ENCODE measurements at places on chromosomes 11 and 22.

- DNase-seq, result no peak
Measured at GRCh38 chr11:83044958-83045712, 26.6 kb downstream of the RAB30 start.

DNA sequence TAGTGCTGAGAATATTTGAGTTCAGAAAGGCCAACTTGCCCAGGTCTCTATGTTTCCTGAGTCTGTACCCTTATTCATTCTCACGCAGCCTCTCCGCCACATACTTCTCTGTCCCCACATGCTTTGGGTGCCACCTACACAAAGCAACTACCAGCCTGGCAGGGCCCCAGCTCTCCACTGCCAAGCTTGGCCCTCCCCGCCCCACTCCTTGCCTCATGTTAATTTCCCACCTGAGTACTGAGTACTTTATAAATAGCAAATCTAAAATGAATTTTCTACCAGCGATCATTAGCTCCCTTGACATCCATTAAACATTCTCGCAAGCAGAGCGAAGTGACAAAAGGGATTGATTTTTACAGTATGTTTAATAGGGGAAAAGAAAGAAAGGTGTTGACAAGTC lies 20.8 kb downstream of the NTM start:
- DNase-seq, result no peak

- DNase-seq, result no peak
Measured at GRCh38 chr11:32851251-32851650, 21.5 kb downstream of the PRRG4 start.

DNA sequence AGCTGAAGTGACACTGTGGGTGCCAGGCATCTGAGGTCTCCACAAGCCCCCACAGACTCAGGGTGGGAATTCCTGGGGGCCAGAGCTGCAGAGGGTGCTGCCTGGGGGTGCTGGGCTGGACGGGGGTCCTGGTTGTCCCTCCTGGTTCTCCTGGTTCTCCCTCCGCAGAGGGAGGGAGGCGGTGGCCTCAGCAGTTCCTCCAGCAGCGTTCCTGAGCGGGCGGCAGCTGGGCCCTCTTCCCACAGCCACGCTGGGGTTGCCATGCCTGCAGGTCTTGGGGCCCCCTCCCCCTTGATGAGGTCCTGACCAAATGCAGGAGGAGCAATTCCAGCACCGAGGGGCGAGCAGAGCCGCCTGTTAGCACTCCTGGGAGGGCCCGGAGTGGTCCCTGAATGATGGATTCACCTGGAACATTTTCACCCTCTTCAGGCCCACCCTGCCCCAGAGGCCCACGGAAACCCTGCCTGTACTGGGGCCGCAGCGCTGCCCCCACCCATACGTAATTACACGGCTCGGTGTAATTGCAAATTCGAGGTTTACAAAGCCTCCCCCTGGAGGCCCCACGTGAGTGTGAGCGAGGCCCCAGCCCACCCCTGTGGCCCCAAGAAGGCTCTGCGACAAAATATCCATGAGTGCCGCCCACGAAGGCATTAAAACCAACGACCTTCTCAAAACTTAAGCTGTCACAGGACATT lies 635 bp downstream of the C11orf21 start:
- DNase-seq, result no peak

- DNase-seq, result no peak
Measured at GRCh38 chr22:23089010-23089409, 18.7 kb downstream of the GNAZ start.

- DNase-seq, result no peak
Measured at GRCh38 chr22:31185056-31185455, 25.1 kb downstream of the RNF185 start.

GRCh38 chr11:87254562-87254961 lies 216.8 kb downstream of the TMEM135 start:
- DNase-seq, result no peak

GRCh38 chr11:10355257-10355661 lies 50.4 kb downstream of the ADM start:
- no peak for DNase-seq

DNA sequence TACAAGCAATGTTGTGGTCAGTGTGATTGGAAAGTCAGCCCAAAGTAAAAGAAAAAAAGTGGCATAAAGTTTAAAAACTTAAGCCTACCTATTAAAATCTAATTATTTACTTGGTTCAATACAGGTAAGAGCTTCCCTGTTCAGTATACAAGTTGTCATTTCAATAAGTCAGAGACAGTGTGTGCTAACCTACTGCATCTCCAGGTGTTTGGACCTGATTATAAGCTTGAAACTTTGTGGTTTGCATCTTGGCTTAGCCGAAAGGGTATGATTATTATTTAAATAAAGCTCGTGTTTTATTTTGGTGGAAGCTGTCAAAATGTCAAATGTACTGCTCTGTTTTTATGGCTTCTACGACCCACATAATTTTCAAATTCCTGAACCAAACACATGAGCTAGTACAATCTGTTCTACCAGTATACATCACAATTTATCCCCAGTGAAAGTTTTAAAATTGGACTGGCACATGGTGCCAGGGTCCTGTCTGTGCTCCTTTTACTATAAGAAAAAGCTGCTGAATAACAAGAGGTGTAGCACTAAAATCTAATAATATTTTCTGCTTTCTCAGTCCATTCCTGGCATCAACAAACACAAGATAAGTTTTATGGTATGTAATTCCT lies 103.9 kb upstream of the ANO3 start:
- no peak for DNase-seq

- DNase-seq, result no peak
Measured at GRCh38 chr11:79333355-79333754, 107.5 kb downstream of the TENM4 start.

- no peak for DNase-seq
Measured at GRCh38 chr22:33139937-33140336, 81.8 kb upstream of the SYN3 start.

DNA sequence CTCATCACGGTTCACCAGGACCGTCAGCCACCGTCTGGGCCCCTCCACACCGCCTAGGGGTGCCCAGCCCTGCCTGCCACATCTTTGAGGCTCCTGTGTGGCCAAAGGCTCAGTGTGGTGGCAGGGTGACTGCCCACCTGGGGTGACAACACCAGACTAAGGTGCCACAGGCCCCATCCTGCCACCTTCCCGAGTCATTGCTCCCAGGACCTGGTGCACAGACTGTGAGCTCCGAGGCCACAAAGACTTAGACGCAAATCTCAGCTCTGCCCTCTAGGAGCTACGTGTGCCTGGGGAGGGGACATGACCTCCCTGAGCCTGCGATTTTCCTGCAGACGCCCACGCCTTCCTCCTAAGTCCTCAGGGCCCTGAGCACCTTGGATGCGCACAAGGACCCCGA lies 36.5 kb downstream of the KIAA0930 start:
- no peak for DNase-seq

DNA sequence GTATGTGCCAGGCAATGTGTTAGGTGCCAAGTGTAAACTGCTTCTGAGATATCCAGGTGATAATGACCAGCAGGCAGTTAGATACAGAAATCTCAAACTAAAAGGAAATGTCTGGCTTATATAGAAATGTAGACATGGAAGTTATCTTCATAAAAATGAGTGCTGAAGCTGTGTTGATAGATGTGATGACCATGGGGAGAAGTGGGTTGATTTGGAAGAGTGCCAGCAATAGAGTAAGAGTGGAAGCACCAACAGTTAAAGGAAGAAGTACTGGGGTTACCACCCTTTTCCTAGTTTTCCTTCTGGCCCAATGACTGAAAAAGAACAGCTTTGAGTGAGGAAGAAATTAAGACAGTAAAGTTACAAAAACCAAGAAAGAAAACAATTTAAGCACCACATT lies 68.5 kb downstream of the C2CD3 start:
- DNase-seq, result no peak

DNA sequence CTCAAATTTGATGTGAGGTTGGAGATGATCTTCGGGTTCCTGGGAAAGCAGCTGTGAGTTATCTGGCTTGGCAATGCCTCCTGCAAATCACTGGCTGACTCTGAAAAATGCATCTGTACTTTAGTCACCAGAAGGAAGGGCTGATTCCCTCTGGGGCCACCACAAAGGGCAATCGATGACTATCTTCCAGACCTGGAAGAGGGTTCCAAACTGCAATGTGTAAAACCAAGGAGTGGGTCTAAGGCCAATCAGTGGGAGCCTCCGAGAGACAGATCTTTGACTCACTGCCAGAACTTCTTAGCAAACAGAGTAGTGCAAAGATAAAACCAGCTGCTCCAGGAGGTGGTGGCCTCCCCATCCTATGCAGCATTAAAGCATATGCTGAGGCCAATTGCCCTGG lies 29.1 kb upstream of the PAK1 start:
- DNase-seq, result no peak

GRCh38 chr11:35678975-35679374 lies 16.4 kb downstream of the TRIM44 start:
- no peak for DNase-seq

DNA sequence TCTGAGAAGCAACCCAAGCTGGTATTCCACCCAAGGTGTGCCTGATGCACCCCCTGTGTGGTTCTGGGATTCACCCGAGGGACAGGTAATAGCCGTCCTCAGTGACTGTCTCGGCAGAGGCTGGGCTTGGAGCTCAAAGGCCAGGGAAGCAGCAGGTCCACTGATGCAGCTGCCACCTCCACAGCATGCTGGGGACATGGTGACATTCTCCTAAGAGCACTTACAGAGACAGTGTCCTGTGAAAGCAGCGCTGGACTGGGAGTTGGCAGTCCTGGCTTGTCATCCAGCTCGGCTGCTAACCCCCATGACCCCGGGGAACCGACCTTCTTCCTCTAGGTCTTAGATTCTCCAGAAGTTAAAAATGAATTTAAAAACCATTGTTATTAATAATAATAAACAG lies 72.8 kb downstream of the RPUSD4 start:
- no peak for DNase-seq

DNA sequence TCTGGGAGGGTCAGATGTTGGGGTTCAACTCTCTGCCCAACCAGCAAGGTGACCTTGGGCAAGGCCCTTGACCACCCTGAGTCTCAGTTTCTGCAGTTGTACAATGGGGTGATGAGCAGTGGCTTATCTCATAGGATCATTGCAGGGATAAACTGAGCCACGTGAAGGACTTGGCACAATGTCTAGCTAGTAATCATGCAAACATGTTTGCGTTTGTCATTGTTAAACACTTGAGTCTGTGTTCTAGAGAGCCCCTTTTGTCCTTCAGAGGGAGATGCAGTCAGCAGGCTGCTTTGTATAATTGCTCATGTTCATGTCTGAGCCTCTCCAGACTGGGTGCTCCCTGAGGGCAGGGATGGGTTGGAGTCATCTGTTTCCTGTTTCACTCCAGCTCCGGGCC lies 15.8 kb downstream of the CD82 start:
- no peak for DNase-seq

DNA sequence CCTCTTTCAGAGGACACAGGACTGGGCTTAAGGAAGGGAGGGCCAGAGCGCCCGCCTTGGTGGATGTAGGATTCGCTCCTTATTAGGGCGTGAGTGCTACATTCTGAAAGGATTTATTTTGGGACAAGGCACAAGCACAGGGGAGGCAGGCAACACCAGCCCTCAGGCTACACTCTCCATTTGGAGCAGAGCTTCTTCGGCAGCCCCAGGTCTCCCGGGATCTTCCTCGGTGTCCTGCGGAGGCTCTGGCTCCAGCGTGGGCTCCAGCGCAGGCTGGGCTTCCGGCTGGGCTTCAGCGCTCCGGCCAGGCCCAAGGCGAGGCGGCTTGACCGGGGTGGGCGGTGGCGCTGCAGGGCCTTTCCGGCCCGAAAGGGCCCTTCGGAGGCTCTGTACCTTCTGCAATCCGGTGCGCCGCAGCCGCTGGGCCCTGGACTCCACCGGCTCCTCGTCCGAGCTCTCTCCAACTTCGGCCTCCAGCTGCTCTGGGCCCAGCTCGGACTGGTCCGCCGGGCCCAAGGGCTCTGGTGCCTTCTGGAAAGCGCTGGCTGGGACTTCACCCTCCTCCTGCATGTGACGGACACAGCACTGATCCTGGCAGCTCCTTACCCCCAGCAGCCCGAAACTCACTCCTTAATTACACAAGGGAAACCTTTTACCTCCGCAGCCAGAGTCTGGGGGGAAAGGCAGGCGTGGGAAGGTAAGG lies 1.1 kb downstream of the CAVIN3 start:
- DNase-seq, result no peak

GRCh38 chr22:43476341-43476740 lies 64.5 kb downstream of the MPPED1 start:
- DNase-seq, result no peak

- no peak for DNase-seq
Measured at GRCh38 chr11:46435679-46436078, 44.1 kb upstream of the CHRM4 start.

DNA sequence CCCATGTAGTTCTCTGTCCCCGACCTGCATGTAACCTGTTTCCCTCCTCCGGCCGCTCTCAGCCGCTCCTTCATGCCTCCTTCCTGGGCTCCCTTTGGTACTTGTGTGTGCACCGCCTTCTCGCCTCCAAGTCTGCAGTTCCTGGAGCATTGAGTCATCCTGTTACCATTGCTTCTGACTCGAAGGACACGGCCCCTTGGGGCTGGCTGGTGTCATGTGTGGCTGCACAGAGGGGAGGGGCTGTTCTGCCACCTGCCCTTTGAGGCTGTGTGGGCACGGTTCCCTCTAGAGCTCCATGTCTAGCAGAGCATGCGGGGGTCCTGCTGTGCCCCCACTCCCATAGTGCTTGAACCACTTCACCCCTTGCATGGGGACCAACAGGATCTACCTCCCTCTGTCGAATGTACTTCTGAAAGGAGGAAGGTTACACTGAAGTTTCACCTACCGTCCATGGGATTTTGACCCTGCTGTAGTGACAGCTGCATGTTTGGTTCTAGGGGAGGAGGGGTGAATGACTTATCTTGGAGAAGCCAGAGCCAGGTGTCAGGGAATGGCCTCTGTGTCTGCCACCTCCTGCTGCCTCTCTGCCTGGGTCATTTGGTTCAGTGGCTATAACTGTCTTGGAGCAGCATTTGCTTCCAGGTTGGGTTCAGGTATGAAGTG lies 39.6 kb downstream of the BCR start:
- DNase-seq, result no peak

- peak; percentile 77 for DNase-seq
Measured at GRCh38 chr22:20857838-20858614, 585 bp downstream of the PI4KA start.

- DNase-seq, result no peak
Measured at GRCh38 chr11:77410076-77410827, 63.6 kb downstream of the PAK1 start.

- no peak for DNase-seq
Measured at GRCh38 chr11:125332821-125333220, 163.2 kb downstream of the FEZ1 start.

- no peak for DNase-seq
Measured at GRCh38 chr11:28092786-28093185, 15.2 kb downstream of the KIF18A start.

DNA sequence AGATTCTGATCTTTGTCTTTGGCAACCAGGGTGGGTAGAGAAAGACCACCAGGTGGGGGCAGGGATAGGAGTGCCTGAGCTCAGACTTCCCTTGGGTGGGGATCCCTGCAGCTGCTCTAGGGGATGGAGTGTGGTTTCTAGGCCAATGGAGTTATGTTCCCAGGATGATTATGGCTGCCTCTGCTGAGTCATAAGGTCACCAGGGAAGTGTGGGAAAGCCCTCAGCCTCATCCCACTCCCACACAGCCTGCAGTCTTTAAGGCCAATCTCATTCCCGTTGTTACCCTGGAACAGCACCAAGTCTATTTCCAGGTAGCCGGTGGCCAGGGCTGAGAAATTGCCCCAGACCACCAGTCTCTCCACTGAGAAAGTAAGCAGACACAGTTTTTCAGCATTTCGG lies 2269.3 kb upstream of the RAG2 start:
- DNase-seq, result no peak

- no peak for DNase-seq
Measured at GRCh38 chr22:22593250-22593649, 34.2 kb upstream of the PRAME start.

Data from stimulated activated CD8-positive, alpha-beta memory T cell treated with anti-CD3 and anti-CD28 coated beads, Interleukin-12 subunit alpha, Interleukin-12 subunit beta, amount 100 ng/mL, for 4 hours (primary cell).